Epithelial cell of proximal tubule (primary cell): ENCODE measurements at places on chromosomes 3 and 15. TPM values are rescaled to one million over a fixed set of nuclear protein-coding genes. Genes with fewer than 3 reads are reported as not detected.

- no peak for DNase-seq
Measured at GRCh38 chr15:81189583-81190283, 6.9 kb upstream of the IL16 start.

DNA sequence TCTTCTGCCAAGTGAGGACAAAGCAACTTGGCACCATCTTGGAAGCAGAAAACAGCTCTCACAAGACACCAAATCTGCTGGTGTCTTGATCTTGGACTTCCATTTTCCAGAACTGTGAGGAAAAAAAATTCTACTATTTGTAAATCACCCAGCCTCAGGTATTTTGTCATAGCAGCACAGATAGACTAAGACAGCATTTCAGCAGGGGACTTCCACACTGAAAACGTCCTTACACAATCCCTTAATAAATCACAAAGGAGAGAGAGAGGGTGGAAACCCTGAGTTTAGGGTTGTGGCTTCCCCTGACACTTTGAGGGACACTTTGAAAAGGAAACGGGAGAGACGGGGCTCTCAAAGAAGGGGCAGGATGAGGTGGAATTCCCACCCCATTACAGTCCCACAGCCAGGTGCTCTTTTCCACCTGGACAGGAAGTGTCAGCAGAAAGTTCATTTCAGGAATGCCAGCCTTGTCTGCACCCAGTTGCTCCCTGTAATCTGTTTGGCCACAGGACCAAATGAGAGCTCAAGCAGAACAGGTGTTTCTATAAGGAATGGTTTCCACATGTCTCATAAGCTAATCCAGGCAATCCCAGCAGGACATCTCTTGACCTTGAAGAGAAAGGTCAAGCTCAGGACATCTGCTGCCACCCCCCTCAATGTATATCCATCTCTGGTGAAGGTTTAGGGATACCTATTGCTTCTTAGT, 51.3 kb downstream of the MYLK start:
- DNase-seq: no peak

- no peak for DNase-seq
Measured at GRCh38 chr3:169769287-169770181, at the start of gene ACTRT3. ACTRT3 (minus strand) TSS chr3:169769561; CDS start chr3:169769520, 41 bp downstream.

DNA sequence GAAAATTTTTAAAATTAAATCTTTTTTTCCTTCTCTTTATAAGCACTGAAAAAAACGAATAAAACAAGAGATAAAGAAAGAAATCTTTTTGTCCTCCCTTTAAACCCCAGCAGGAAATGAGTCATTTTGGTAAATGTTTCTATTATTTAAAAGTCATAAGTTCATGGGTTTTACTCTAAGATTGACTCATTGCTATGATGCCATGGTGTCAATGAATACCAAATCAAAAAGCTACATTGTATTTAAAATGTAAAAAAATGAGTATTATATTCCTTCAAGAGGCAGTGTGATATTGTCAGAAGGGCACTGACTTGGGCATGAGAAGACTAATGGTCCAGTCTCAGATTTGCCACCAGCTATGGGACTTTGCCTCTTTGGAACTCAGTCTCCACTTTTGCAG, 303.4 kb upstream of the DNAJC19 start:
- peak; percentile 16 for DNase-seq

- no peak for DNase-seq
Measured at GRCh38 chr3:71581457-71582035, 2.0 kb downstream of the FOXP1 start.

- DNase-seq: no peak
Measured at GRCh38 chr3:30331519-30331918, 274.9 kb upstream of the TGFBR2 start.

The SPESP1 gene
- 0.51 and 2.1 TPM in 2 replicates for total RNA-seq

GRCh38 chr3:136818191-136818768, 646 bp upstream of the SLC35G2 start:
- peak; percentile 65 for DNase-seq

- peak; percentile 70 for DNase-seq
Measured at GRCh38 chr3:171967137-171967783, 72.1 kb upstream of the FNDC3B start.

- no peak for DNase-seq
Measured at GRCh38 chr3:129596194-129597086, 10.0 kb downstream of the PLXND1 start.

DNA sequence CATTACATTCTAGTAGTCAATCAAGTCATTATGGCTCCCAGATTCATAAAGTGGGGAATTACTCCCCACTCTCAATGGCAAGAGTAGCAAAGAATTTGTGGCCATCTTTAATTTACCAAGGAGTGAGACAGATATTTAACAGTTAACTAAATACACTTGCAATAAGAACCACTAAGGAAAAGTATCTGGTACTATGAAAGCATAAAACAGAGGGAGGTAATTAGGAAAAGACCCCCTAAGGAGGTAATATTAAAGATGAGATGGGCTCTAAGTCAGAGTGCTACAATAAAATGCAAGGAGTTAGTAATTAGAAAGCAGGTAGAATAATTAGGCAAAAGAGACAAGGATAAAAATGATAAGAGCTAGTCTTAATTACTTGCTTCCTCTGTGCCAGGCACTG, 301.9 kb downstream of the CHL1 start:
- no peak for DNase-seq

- peak; percentile 41 for DNase-seq
Measured at GRCh38 chr3:111252779-111253178, 181.2 kb downstream of the NECTIN3 start.

- DNase-seq: no peak
Measured at GRCh38 chr3:122794779-122795673, at the start of gene SLC49A4. SLC49A4 (plus strand) TSS chr3:122795069; CDS start chr3:122795193, 124 bp downstream.

GRCh38 chr3:71281280-71281679, 302.2 kb downstream of the FOXP1 start:
- no peak for DNase-seq

The ATR gene
- total RNA-seq: 19.3 and 20.4 TPM in 2 replicates

GRCh38 chr15:81155375-81156218, 21.5 kb downstream of the CFAP161 start:
- peak; percentile 42 for DNase-seq

The SV2B gene
- not detected in 2 replicates for total RNA-seq

DNA sequence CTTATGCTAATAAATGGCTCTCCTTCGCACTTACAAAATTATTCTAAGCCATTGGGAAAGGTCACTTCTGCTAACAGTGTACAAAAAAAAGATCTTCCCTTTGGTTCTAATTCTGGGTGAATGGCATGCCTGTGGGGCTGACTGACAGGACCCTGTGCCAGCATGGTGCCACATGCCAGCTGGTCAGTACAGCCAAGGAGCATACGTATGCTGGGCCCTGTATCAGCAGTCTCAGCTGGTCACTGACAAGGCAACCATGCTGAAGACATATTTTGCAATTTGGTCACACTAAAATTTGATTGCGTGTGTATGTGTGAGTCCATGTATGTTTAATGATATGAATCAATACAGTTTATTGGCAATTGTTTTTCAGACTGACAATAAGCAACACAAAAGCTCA, 246.1 kb downstream of the TBL1XR1 start:
- no peak for DNase-seq

DNA sequence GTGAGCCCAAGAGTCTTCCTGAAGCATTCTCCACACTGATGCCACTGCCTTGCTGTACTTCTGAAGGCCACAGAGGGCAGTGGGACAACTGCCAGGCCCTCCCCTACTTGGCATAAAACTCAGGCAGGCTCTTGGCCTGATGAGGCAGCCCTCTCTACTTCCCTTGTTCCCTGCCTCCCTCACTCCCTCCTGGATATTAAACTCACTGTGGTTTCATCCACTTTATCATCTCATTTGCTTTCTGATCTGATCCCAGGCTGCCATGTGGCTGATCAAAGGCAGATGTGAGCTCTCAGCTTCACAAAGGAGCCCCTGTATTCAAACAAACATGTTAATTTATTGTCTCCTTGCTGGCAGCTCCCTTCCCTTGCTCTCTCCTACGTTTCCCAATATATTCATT, 533.5 kb downstream of the IGSF11 start:
- no peak for DNase-seq

GRCh38 chr3:90091549-90091948, 984.1 kb downstream of the EPHA3 start:
- DNase-seq: no peak

The VPS33B gene
- total RNA-seq: 16.0 and 17.3 TPM in 2 replicates

DNA sequence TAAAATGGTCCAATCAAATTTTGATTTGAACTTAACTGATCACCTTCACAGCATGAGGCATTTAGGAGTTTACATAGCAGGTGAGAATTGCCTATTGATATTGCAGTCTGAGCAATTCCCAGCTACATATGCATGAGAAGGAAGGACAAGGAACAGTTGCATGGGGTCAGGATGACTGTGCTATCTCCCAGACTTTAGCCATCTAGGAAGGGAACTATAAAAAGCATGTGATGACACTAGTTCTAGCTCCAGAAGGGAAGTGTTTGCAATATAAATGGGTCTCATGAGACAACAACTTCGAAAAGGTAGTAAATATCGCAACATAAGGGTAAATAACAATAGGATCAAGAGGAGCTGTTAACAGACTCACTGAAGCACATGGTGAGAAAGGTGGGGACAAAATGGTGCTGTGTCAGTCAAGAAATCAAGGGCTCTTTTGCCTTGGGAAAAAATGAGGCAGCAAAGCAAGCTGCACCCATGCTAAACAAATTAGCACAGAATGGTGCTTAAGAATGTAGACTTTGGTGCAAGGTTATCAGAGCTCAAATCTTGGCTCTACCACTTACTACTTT, 90.4 kb upstream of the SLC2A2 start:
- no peak for DNase-seq

- no peak for DNase-seq
Measured at GRCh38 chr3:60542995-60543394, 708.3 kb downstream of the FHIT start.

The FAM107A gene
- 0.22 and 1.3 TPM in 2 replicates for total RNA-seq

DNA sequence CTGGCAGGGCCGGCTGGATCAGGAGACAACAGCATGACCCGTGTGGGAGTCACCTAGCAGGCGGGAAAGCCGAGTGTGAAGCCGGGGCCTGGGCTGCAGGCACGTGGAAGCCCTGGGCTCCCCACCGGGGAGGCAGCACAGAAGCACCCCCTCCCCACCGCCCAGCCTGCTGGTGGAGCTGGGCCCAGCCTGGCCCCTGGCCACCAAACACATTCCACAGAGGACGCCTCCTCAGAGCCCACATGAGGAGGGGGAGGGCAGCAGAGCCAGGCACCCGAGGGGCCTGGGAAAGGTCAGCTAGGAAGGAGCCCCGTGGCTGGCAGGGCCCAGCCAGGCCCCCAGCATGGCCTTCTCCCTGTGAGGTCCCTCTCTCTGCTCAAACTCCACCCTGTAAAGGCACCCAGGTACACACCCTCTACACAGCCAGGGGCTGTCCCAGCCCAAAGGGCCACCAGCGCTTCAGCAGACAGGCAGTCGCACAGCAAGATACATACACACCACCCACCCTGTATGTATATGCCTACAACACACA, 4.5 kb downstream of the PLXNB1 start:
- DNase-seq: no peak

DNA sequence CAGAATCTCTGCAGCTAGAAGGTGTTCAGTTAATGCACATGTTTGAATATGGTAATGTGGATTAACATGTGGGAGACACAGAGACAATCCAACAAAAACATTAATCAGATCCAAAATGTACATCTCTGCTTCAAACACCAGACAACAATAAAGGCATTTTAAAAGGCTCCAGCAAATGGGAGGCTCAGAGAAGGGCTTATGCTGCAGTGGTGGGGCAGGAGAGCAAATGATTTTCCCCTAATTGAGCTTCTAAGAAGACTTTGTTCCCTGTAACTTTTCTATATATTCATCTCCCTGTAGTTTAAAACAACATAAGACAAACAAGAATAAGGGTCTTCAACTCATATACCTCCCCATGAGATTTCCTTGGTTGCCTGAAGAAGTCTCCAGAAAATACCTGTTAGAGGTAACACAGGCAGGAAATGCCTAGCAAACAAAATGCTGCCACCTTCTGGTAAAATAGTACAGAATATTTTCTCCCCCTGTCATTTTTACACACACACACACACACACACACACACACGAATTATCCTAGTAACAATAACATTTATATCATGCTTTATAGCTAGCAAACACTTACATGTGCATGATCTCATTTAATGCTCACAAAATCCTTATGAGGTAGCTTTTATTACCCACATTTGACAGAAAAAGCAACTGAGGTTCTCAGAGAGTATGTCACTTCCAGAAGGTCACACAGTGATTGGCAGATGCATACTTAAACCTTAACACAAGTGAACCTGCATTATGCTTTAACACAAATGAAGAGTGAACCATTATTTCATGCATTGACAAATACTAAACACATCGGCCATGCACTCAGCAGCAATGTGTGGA, 123.4 kb upstream of the MB21D2 start:
- DNase-seq: peak; percentile 20

The AQR gene
- 17.3 and 22.1 TPM in 2 replicates for total RNA-seq

- no peak for DNase-seq
Measured at GRCh38 chr3:32216172-32216783, 22.2 kb upstream of the CMTM8 start.

- no peak for DNase-seq
Measured at GRCh38 chr3:46705022-46705530, 3.9 kb downstream of the TMIE start.

The ATP10A gene
- total RNA-seq: 13.0 and 13.2 TPM in 2 replicates

DNA sequence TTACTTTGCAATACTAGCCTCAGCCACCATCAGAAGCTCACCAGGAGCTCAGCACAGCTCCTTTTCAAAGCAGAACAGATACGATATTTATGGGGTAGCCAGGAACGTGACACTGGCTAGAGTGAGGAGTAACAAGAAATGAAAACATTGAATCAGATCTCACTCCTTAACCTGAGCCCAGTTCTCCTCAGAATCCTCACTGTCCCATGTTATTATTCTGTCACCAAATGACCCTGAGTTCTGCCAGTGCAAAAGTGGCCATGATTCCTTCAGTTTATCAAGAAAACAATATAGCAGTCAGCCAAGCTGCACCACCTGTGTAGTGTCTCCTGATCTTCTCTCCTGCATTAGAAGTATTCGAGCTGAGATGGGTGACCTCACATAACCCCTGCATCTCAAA, 956.7 kb downstream of the TUSC7 start:
- DNase-seq: no peak

- no peak for DNase-seq
Measured at GRCh38 chr3:150589759-150590158, 13.4 kb upstream of the SELENOT start.

The NPTN gene
- 90.8 and 100 TPM in 2 replicates for total RNA-seq

DNA sequence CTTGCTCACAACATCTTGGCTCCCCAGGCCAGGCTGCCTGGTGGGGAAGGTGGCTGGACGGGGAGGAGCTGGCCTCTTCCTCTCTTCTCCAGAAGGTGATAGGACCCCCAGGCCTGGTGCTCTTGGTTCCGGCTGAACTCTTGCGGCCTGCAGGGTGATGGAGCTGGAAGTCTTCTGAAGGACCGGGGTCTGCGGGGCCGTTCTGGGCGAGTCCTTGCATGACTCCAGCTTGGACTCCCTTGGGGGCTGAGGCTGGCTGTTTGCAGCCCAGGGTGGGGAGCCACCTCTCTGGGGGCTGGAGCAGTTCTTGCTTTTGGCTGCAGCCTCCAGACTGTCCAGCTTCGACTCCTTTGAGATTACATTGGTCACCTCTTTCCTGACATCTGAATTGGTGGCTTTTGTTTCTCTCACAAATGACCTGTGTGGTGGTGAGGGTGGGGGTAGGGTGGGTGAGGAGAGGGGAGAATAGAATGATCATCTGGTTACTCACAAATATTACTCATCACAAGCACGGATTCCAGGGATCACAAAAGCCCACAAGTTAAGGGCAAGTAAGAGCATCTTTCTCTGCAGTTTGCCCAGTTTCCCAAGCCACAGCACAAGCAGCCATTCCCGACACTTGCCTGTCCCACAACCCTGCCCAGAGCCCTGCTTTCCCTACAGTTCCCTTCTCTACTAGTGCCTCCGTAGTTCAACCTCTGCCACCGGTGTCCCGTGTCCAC, 149.1 kb upstream of the HACD2 start:
- no peak for DNase-seq
